ENCODE measurements at places on chromosomes 3 and 15. TPM values are rescaled to one million over a fixed set of nuclear protein-coding genes. Genes with fewer than 3 reads are reported as not detected.

DNA sequence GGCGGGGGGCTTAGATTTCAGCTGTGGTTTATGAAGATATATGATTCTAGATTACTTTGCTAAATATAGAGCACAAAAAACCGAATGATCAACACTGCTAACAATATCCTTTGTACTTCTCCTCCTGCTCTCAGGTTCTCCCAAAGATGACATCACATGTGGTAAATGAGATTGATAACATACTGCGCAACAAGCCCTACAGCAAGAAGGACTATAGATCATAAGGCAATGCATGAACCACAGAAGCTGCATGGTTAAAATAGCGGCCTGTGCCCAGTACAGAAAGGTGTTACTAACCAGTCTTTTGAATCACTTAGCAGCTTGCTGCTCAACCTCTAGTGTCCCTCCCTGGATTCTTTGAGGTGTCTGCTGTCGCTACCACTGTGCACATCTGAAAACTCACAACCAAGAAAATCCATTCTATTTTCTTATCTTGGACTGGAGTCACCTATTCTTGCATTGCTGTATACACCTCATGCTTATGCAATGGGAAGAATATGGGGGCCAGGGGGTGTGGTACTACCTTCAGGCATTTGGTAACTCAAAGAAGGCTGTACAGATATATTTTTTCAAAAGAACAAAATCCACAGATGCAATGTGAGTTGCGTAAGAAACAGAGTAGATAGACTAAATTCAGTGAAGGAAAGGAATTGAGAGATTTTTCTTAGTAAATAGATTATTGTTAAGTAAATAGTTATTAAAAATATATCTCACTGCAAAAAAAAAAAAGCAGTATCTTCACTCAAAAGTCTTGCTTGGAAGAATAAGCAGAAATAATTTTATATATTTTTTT is 18.2 kb downstream of the SSR3 start:
- peak overlapping the region; percentile 89 for H3K27ac ChIP-seq
- no peaks in the 10 kb centered on the region for H3K27me3 ChIP-seq
- H3K4me3 ChIP-seq: no peak overlapping the region
- peaks cover 28% of the 10 kb centered on the region for H3K4me1 ChIP-seq
- H3K36me3 ChIP-seq: peaks cover 25% of the 10 kb centered on the region

DNA sequence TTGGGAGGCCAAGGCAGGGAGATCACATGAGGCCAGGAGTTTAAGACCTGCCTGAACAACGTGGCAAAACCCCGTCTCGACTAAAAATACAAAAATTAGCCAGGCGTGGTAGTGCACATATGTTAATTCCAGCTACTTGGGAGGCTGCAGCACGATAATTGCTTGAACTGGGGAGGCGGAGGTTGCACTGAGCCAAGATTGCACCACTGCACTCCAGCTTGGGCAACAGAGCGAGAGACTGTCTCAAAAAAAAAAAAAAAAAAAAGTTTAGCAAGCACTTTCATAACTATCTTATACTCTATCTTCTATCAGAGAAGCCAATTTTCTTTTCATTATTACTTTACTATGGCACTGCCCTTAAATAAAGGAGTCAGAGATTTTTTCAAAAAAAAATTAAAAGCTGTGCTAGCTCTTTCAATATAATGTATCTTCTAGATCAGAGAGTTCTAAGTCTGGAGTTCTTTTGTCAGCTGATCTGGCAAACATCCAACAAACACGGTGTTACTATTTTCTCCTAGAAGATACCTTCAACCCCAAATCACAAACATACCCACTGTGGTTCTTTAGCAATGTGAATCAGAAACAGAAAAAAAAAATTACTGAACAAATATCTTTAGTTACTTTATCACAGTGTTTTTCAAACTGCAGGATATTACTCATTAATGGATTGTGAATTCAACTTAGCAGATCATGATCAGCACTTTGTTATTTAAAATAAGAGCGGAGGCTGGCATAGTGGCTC is 3.0 kb downstream of the ZNF770 start:
- peaks cover 16% of the 10 kb centered on the region for H3K36me3 ChIP-seq
- DNase-seq: peak; percentile 39
- no peaks in the 10 kb centered on the region for H3K27me3 ChIP-seq
- no peak overlapping the region for H3K27ac ChIP-seq
- H3K4me1 ChIP-seq: peaks cover 17% of the 10 kb centered on the region

GRCh38 chr3:82044930-82045705 is 283.7 kb upstream of the GBE1 start:
- no peaks in the 10 kb centered on the region for H3K27me3 ChIP-seq
- no peak overlapping the region for H3K27ac ChIP-seq
- H3K36me3 ChIP-seq: no peaks in the 10 kb centered on the region
- peak; percentile 16 for DNase-seq

- H3K36me3 ChIP-seq: no peaks in the 10 kb centered on the region
- no peak for DNase-seq
- no peak overlapping the region for H3K27ac ChIP-seq
- peaks cover 6% of the 10 kb centered on the region for H3K4me1 ChIP-seq
Observed at GRCh38 chr3:106522397-106522796, 653.6 kb upstream of the CBLB start.

DNA sequence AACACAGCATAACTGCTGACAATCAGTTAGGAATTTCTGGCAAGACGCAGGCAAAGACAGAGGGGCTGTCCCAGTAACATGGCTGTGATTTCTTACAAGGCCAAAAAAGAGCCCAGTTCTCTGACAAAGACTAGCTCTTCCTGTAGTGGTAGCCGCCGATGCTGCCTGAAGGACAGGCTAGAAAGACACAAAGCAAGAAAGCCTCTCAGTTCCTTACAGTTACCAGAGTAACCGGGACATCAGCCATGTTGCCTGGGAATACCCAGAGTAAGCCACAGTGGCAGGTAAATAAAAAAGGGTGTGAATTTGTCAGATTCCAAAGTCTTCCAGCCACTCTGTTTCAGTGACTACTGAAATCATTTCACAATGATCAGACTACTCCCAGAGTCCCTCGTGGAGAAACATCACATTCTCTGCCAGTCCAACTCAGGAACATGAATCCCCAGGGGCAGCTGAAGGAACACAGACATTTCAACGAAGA is 493.6 kb upstream of the ADAMTS9 start:
- no peak overlapping the region for H3K4me3 ChIP-seq
- no peak overlapping the region for H3K27ac ChIP-seq
- DNase-seq: no peak
- H3K4me1 ChIP-seq: peaks cover 4% of the 10 kb centered on the region
- no peaks in the 10 kb centered on the region for H3K27me3 ChIP-seq

DNA sequence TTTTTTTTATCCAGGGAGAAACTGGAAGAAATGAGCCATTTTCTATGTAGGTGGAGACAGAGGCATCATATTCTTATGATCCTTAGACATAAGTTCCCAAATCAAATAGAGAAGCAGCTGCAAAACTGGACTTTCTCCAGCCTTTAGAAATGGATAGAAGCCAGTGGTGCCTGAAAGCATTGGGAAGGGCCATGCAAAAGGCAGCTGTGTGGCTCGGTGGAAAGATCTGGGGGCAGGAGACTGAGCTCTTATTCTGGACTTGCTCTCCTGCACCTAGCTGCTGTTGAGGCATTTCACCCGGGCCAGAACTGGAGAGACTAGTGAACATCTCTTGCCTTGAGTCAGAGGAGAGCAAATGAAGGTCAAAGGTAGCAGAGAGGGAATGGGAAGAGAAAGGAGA is 73.1 kb downstream of the TFG start:
- no peak overlapping the region for H3K27ac ChIP-seq
- no peaks in the 10 kb centered on the region for H3K27me3 ChIP-seq
- H3K4me3 ChIP-seq: no peak overlapping the region
- H3K4me1 ChIP-seq: peaks cover 20% of the 10 kb centered on the region

- H3K36me3 ChIP-seq: no peaks in the 10 kb centered on the region
- peak overlapping the region; percentile 9 for H3K27ac ChIP-seq
- H3K4me1 ChIP-seq: peaks cover 12% of the 10 kb centered on the region
- no peaks in the 10 kb centered on the region for H3K27me3 ChIP-seq
Observed at GRCh38 chr3:130895690-130896488, 2.0 kb downstream of the ATP2C1 start.

- H3K36me3 ChIP-seq: no peaks in the 10 kb centered on the region
- H3K4me1 ChIP-seq: no peaks in the 10 kb centered on the region
- H3K4me3 ChIP-seq: no peak overlapping the region
- no peak overlapping the region for H3K27ac ChIP-seq
- H3K27me3 ChIP-seq: no peaks in the 10 kb centered on the region
- no peak for DNase-seq
Observed at GRCh38 chr3:118641608-118642007, 393.0 kb downstream of the IGSF11 start.

DNA sequence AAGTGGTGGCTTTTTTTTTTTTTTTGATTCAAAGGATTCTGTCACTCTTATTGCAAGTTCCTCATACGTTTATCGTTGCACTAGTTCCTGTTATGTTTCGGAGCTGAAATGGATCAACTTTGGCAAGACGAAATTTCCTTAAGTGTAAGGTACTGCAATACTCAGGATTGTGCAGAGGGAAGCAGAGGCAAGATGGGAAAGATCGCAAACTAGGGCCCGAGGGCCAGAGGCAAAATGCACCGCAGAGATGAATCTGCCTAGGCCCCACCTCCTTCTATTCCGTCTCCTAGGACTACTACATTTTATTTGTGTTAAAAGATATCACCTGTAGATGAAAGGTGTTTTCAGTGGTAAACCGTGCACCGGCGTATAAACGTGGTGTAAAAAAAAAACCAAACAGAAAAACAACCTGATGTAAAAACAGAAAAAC is 331 bp downstream of the RNU6-1 start:
- H3K4me3 ChIP-seq: peak overlapping the region; percentile 93
- no peaks in the 10 kb centered on the region for H3K36me3 ChIP-seq
- peaks cover 32% of the 10 kb centered on the region for H3K4me1 ChIP-seq
- H3K27ac ChIP-seq: no peak overlapping the region

DNA sequence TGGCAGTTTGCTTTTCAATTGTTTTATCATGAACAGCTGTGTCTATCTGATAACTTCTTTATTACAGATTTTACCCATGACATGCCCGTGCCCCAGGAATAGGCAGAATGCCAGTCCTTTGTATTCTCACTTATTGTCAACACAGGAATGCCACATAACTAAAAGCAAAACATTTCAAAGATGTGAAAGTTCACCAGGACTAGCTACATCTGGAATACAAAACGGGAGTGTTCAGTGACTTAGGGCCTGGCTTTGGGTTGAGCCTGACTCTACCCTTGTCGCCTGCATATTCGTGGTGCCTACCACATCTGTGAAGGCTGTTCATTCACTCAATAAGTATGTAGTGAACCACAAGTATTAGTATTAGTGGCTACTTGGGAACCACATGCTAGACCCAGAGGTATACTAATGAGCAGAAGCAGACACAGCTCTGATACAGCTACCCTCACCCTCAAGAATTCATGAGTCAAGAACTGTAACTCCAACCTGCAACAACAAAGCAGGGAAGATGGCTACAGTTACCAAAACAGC is 2.9 kb downstream of the TNFSF10 start:
- H3K36me3 ChIP-seq: no peaks in the 10 kb centered on the region
- no peak overlapping the region for H3K4me3 ChIP-seq
- H3K27me3 ChIP-seq: no peaks in the 10 kb centered on the region
- peak; percentile 99 for DNase-seq
- H3K27ac ChIP-seq: peak overlapping the region; percentile 37

DNA sequence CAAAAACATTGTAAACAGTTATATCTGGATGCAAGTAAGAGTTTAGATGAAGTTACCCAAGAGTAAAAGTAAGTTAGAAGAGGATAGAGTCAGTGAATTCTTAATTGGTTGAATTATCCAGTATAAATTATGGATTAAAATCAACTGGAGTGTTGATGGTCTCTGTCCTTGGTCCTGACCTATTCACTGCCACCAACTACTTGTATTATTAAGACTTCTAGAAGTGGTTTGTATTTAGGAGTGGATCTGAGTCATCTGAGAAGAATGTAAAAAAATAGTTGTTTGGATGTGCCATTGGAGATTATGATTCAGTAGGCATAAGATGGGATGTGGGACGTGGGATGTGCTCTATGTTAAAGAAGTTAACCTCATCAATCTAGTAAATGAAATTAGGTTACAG is 86.4 kb downstream of the SYNPR start:
- no peaks in the 10 kb centered on the region for H3K4me1 ChIP-seq
- no peak overlapping the region for H3K4me3 ChIP-seq
- no peaks in the 10 kb centered on the region for H3K27me3 ChIP-seq
- no peaks in the 10 kb centered on the region for H3K36me3 ChIP-seq

- peaks cover 6% of the 10 kb centered on the region for H3K4me1 ChIP-seq
- no peak overlapping the region for H3K27ac ChIP-seq
- peak; percentile 40 for DNase-seq
- H3K4me3 ChIP-seq: no peak overlapping the region
- H3K36me3 ChIP-seq: no peaks in the 10 kb centered on the region
Observed at GRCh38 chr3:38004415-38005075, 14.0 kb downstream of the VILL start.

DNA sequence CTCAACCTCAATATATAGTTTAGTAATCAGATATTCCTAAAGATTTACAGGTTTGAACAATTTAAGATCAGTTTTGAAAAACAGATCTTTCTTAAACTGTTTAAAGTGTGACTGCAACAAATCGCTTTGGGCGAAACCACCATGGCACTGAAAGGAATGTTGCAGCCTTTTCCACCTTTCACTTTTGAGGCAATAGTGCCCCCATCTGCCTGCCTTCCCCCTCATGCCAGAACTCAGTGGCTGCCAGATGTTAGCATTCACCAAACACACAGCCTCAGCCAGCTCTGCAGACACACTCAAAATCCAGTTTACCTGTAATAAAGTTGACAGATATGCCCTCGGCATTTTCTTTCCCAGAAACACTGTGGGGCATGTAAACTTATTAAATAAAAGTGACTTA is 3.3 kb downstream of the LYSMD4 start:
- peak; percentile 16 for DNase-seq
- peaks cover 5% of the 10 kb centered on the region for H3K4me1 ChIP-seq
- H3K36me3 ChIP-seq: peaks cover 3% of the 10 kb centered on the region
- H3K4me3 ChIP-seq: no peak overlapping the region
- H3K27me3 ChIP-seq: no peaks in the 10 kb centered on the region

DNA sequence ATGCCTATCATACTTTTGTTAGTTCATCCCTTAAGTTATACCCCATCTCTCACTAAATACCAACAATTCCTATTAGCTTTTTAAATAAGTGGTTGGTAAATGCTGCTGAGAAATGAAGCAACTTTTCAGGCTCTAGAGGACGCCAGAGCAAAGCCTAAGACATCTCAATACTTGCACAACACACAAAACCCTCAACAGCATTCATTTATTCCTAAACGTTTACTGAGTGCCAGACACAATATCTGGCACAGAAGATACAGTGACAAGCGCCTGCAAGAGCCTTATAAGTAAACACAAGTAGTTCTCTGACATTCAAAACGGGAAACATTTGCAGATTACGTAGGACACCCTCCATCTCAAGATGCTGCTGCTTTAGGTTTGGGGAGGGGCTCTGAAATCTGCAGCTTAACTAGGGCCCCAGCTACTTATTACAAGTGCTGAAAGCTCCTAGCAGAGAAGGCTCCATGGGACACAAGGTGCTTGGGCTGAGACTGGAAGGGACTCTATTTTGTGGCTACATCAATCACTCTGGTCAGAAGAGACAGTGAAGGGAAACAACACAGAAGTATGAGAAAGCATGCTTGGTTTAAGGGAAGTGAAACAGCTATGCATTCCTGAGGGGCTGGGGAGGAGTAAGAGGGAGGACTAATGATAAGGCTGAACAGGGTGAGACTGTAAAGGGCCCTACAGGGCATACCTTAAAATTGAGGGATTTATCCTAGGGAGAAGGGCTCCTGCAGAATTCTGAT is 311.3 kb downstream of the PLCL2 start:
- no peak for DNase-seq
- H3K4me3 ChIP-seq: no peak overlapping the region

GRCh38 chr15:99925661-99926461 is 192.6 kb upstream of the LYSMD4 start:
- DNase-seq: peak; percentile 4
- H3K4me3 ChIP-seq: peak overlapping the region; percentile 33
- no peak overlapping the region for H3K27ac ChIP-seq
- H3K27me3 ChIP-seq: peaks cover 15% of the 10 kb centered on the region
- H3K4me1 ChIP-seq: peaks cover 5% of the 10 kb centered on the region

MORC1 gene
- total RNA-seq: not detected

CCDC39 gene
- total RNA-seq: not detected

CHRD gene
- 3.4 TPM for total RNA-seq

ASB14 gene
- total RNA-seq: not detected

Measured in astrocyte (in vitro differentiated cells and primary cell).